HCT116 (cell line): ENCODE measurements at places on chromosomes 5 and 9.
A peak's percentile ranks its signal among the peaks of the same experiment; 100 is the strongest.

GRCh38 chr9:12696931-12697622, 3.9 kb downstream of the TYRP1 start:
- DNase-seq: no peak

GRCh38 chr9:4287886-4288588, 11.8 kb downstream of the GLIS3 start:
- no peak for DNase-seq

- DNase-seq: no peak
Measured at GRCh38 chr5:148897842-148898241, 71.4 kb downstream of the ADRB2 start.

DNA sequence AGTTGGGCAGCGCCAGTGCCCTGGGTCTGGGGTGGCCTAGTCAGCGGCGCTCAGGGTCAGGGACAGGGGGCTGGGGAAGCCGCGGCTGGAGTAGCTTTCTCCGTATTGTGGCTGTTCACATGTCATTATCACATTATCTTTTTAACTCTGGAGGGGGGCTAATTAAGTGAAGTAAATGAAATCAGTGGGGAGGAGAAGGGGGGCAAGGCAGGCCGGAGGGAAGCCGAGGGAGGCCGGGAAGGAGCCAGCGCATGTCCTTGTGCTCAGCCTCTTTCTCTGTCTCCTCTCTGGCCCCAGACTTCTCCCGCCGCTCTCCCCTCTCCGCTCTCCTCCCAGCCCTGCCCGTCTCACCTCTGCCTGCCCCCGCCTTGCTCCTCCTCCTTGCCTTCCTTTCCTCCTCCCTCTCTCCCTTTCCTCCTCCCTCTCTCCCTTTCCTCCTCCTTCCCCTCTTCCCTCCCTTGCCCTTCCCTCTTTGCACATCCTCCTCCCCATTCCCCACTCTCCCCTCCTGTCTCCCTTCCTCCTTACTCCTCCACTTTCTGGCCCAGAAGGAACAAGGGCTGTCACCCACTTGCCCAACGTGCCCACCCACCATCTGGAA, 38.7 kb downstream of the ASS1 start:
- no peak for DNase-seq

- DNase-seq: no peak
Measured at GRCh38 chr9:106860721-106861639, 2.0 kb upstream of the ZNF462 start.

DNA sequence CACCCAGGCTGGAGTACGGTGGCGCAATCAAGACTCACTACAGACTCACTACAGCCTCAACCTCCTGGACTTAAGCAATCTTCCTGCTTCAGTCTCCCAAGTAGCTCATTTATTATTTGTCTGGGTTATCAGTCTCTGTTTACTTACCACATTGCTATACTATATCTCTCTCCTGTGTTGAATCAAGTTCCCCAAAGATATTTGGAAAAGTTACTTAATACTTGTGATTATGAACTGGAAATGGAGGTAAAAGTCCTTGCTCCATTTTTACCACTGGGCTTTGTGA, 55.6 kb downstream of the ANGPTL2 start:
- no peak for DNase-seq

DNA sequence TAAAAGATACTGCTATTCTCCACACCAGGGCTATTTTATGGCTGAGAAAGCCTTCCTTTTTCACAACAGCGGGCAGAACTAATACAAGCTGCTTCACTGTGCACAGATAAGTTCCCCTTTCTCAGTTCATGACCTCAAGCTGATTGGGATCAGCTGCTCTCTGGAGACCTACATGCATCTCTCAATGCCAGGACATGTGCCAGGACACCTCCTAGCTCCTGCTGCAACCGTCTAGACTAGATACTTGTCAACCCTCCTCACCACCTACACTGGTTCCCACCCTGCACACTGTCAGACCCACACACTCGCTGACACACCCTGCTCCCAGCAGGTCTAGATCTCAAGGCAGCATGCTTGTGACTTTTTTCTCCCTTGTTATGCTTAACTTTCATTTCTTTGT, 39.8 kb downstream of the STARD4 start:
- no peak for DNase-seq

GRCh38 chr5:114648940-114649339, 287.1 kb downstream of the KCNN2 start:
- no peak for DNase-seq

- no peak for DNase-seq
Measured at GRCh38 chr9:91101611-91102168, 260.0 kb downstream of the AUH start.

GRCh38 chr9:91948597-91949391, 1.2 kb downstream of the ROR2 start:
- DNase-seq: peak; percentile 65

- peak; percentile 59 for DNase-seq
Measured at GRCh38 chr5:40904205-40904993, 4.9 kb upstream of the C7 start.

DNA sequence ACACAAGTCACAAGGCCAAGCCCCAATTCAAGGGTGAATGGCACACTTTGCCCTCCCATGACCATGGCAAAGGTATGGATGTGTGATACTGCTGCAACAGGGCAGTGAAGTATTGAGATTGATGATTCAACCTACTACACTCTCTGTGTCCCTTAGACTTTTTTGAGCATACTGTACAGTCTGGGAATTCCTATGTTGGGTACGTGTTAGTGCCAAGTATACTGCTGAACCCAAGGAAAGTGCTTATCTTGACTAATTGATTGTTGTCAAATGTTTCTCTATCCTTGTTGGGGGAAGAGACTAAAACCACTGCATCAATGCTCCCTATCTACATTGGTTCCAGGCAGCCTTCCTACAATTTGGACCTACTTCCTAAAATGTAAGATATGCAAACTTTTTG, 93.7 kb downstream of the NDFIP1 start:
- DNase-seq: no peak
